Right hindlimb (tissue), 1 donor: ENCODE measurements at places on chromosomes 11 and 22.

- DNase-seq, result no peak
These were observed 1233.8 kb upstream of the CNTN5 start for GRCh38 chr11:97786961-97787360.

GRCh38 chr11:119337581-119338317 lies 2.9 kb downstream of the C1QTNF5 start:
- DNase-seq, result peak; percentile 84

GRCh38 chr11:70247042-70247709 lies 23.3 kb upstream of the PPFIA1 start:
- DNase-seq, result no peak

GRCh38 chr22:22770280-22770871 lies 117.2 kb upstream of the IGLL5 start:
- no peak for DNase-seq

DNA sequence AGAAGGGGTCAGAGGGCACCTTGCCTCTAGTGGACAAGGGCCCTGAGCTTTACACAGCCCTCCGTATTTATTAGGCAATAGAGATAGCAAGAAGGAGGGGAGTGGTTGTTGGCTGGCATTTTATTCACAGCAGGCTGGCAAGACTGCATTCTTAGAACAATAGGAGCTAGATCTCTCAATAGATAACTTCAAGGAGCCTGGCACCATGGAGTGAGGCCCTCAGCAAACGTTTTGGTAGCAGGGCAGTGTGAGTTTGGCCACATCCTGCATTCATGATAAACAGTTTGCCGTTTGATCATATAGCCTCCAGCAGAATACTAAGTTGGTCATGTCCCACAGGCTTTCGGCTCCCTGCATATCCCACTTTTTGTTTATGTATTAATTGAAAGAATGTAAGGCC lies 31.6 kb downstream of the OR10A6 start:
- DNase-seq, result no peak

GRCh38 chr11:26974996-26975395 lies 18.9 kb upstream of the FIBIN start:
- DNase-seq, result no peak

GRCh38 chr22:26090821-26091220 lies 78.4 kb upstream of the SEZ6L start:
- no peak for DNase-seq

DNA sequence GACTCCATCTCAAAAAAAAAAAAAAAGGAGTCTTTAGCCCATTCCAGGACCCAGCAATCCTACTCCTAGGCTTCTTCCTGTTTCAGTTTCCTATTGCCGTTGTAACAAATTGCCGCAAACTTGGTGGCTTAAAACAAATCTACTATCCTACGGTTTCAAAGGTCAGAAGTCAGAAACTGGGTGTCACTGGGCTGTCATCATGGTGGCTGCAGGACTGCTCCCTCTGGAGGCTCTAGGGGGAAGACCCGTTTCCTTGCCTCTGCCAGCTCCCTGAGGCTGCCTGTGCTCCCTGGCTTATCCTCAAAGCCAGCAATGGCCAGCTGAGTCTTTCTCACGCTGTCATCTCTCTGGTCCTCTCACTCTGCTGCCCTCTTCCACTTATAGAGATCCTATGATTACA lies 8.7 kb upstream of the DAGLA start:
- DNase-seq, result no peak

GRCh38 chr11:460331-461199 lies 10.5 kb downstream of the PTDSS2 start:
- no peak for DNase-seq

GRCh38 chr22:17927062-17927461 lies 97.3 kb downstream of the MICAL3 start:
- DNase-seq, result no peak

DNA sequence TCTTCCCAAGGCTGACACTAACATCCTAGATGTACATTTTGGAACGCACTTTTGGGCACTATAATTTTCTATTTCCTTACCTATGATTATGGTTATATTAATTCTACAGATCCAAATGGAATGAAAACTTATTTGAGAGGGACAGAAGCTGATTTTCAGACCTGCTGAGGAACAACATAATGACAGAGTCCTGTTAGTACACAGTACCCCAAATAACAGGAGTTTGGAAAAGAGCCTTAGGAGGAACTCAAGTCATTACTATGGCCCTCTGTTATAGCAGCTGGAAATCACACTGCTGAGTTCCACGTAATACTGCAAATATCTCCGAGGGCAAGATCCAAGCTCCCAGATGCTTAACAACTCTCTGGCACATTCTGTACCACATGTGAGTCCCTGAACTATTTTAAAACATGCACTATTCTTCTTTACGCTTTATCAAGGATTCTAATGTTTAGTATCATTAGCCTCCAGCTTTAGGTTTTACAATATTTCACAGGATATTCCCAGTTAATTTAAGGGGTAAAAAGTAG lies 1027.7 kb upstream of the CCDC90B start:
- no peak for DNase-seq

GRCh38 chr22:23908587-23909205 lies 14.5 kb downstream of the MIF start:
- DNase-seq, result no peak

GRCh38 chr11:64757549-64758329 lies 2.0 kb downstream of the PYGM start:
- no peak for DNase-seq

DNA sequence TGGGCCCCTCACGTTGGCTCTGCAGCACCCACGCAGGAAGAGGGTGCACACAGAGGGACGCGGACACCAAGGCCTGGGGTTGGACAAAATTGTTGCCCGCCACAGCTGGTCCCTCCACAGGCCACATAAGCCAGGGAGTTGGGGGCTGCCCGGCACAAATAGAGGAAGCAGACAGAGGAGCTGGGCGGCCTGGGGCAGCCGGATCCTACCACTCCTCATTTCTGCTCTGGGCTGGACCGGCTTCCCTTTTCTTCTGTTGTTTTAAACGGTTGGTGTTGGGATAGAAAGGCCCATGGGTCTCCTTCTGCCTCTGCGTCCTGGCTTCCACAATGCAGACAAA lies 36.4 kb upstream of the LINC01488 start:
- no peak for DNase-seq

DNA sequence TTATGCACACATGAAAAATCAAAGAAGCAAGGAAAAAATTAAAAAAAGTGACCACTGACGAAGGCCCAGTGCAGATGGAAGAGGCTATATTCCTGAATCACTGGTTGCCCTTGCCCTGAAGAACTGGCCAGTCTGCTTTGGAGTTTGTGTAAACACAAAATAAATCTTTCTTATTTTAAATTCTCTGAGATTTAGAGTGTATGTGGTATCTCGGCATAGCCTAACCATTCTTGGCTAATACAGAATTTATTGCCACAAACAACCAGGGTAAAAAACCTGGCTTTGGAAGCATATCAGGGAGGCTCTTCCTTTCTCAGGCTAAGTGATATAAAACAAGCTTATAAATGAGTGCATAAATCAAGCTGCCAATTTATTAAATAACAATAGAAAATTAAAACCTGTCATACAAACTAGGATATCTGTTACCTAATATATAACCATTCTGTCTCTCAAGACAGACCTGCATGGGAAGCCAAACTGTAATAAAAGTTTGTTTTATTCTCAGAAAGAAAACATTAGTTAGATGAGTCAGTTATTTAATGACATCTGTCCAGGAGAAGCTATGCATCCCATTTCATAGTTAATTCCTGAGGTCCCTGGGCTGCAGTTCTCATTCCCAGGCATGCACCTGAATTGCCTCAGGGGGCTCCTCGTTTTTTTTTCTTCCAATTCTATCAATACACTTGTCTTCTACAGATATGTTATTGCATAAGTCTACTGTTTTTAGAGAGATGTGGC lies 6.1 kb upstream of the TMEM135 start:
- no peak for DNase-seq

DNA sequence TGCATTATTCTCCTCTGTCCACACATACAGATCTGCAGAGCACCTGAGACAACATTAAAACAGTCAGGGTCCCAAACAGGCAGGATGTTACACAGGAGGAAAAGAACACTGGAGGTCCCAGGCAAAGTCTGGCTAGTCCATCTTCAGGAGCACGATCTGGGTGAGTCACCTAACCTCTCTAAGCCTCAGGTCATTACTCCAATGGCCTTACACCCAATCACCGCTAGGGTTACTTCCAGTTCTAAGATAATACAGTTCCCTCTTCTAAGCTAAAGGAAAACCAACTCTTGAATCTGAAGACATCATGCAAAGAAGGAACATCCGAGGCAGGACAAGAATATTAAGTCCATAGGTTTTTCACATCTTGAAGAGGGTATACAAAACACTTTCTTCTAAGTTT lies 24.5 kb downstream of the ASCC2 start:
- DNase-seq, result no peak

DNA sequence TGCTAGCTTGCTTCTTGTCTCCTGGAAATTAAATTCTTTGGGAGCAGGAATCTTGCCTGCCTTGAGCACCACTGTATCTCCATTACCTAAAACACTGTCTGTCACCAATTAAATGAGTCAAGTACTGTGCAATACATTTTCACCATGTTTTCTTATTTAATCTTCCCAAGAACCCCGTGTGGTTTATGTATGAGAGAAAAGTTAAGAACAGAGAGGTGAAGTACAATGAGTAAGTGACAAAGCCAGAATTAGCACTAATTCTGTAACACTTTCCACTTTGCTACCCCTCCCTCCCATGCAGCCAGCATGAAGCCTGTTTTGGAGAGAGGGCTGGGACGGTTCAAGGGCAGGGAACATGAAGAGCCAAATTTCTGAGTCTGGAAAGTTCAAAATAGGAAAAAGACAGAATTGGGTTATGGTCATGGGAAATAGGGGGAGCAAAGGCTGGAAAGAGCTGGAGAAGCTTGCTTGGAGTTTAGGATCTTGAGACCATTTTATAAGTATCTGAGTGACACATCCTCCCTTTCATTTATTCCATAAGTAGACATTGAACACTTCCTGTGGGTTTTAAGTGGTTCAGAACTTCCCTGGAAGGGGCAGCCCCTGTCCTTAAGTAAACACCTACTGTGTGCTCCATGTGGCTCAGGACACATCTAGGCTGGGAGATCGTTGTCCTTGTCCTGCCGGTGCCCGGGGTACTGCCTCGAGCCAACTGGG lies 60.5 kb upstream of the CHST1 start:
- no peak for DNase-seq

GRCh38 chr11:19848219-19848618 lies 135.6 kb downstream of the NAV2 start:
- DNase-seq, result no peak

- DNase-seq, result no peak
These were observed at the start of gene MS4A4A for GRCh38 chr11:60280412-60280811. TSS of gene MS4A4A (plus strand) at chr11:60280666. CDS start at chr11:60280676, 10 bp downstream.

GRCh38 chr11:7577291-7578190 lies 63.7 kb downstream of the PPFIBP2 start:
- peak; percentile 80 for DNase-seq

DNA sequence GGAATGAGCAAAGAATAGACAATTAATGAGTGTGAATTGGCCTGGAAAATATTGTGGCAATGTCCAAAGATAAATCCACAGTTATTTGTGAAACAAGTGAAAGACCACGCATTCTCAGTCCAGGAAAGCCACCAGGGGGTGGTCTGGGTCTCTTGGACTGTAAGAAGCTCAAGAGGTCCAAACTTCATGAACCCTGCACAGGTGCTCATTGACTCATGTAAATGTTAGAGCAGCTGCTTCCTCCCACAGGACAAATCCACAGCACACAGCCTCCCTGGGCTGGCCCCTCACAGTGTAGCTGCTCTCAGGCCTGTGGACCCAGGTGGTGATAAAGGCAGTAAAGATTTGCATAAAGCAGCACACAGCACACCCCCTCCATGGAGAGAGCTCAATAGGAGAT lies 114.0 kb downstream of the ZNF280B start:
- DNase-seq, result peak; percentile 57

- DNase-seq, result no peak
These were observed 32.8 kb upstream of the CTSD start for GRCh38 chr11:1796413-1797011.

DNA sequence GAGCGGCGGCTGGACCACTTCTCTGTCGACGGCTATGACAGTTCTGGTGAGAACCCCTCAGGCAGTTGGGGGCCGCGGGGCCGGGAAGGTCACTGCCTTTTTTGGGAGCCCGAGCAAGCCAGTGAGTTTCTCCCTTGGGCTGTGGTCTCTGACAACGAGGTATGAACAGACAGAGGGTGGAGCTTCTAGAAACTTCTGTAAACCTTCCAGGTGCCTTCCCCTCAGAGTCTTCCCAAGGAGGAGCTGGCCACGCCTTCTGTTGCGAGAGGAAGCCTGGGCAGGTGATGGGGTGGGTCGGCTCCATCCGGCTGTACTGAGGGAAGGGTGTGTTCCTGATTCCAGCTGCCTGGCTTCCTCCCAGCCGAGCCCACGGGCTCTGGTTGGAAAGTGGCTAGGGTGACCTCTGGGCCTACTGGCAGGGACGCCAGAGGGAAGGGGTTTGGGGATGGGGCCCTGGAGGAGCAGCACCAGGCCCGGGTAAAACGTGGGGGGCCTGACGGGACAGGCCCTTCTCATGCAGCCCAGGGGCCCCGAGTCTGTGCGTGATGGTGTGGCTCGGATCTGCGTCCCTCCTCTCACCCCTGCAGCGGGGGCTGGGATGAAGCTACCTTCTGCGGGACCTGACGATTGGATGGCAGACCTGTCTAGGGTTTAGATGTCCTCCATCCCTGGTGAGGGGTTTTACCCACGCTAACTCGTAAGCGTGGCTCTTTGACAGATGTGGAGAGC lies 110.8 kb downstream of the KCNQ1OT1 start:
- peak; percentile 19 for DNase-seq

DNA sequence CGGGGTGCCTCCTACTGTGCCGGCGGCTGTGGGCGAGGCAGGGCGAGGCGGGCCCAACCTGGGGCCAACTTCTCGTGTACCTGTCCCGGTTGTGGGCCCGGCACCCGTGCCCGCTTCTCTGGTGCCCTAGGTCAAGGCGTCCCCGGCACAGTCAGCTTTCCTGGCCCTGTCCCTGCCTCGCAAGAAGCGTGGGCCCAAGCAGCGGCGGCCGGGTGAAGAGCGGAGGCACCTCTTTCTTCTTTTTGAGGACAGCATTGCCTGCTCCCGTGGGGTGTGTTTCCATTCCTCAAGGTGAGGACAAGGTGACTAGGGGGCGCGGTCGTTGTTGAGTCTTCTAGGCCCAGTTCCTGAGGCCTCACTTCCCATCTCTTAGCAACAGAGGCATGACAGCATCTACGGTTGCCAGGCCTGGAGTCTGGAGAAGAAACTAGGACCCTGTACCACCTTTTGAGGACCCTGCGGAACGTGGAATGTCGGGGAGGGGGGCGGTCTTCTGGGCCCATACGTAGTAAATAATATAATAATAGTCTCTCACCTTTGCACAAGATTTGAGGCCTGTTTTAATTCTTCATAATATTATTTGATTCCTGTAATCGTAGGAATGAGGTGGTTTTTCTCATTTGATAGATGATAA lies 418 bp downstream of the ACO2 start:
- no peak for DNase-seq

DNA sequence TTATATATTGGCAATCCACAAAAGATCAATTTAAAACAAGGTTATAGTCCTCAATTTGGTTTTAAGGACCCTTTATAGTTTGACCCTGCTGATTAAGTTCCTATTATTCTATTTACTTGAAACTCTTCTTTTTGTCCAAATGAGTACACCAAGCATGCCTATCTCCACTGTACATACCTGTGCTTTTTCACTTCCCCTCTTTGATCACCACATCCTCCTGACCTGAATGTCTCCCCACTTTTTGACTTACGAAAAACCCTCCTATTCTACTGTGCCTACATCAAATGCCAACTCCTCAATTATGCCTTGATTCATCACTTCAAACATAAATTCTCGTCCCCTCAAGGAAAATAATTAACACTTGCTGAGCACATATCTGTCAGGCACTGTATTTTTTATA lies 113.5 kb downstream of the SOX6 start:
- DNase-seq, result no peak
